ENCODE measurements at places on chromosomes 2 and 18. TPM values are rescaled to one million over a fixed set of nuclear protein-coding genes. Genes with fewer than 3 reads are reported as not detected.

The STK17B gene
- total RNA-seq, result 417 TPM

The PLB1 gene
- 2.7 TPM for total RNA-seq

The EEF1B2 gene
- 881 TPM for total RNA-seq

The STAT4 gene
- 117 TPM for total RNA-seq

The IL18R1 gene
- total RNA-seq, result 17.4 TPM

The CFAP65 gene
- total RNA-seq, result not detected

The MYCN gene
- not detected for total RNA-seq

The KCNIP3 gene
- total RNA-seq, result not detected

The NOSTRIN gene
- total RNA-seq, result not detected

The CYP27C1 gene
- not detected for total RNA-seq

DNA sequence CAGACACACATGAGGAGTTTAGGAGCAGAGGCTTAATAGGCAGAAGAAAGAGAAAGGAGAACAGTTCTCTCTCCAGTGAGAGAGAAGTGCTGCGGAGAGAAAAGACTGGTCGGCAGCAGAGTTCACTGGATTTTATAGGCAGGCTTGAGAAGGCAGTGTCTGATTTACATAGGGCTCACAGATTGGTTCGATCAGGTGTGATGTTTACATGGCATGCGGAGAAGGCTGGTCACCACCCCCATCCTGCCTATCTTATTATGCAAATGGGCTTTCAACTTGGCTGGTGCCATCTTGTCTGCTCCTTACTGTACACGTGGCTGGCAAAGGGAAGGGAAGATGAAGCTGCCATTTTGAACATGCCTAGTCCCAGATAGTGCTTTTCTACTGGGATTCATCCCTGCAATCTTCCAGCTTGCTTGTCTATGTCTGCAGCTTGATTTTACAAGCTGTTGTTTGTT lies 113.4 kb downstream of the AP1S3 start:
- H3K27me3 ChIP-seq, result peaks cover 17% of the 10 kb centered on the region
- H3K36me3 ChIP-seq, result no peaks in the 10 kb centered on the region
- DNase-seq, result no peak
- H3K4me1 ChIP-seq, result peaks cover 3% of the 10 kb centered on the region
- no peak overlapping the region for H3K27ac ChIP-seq

DNA sequence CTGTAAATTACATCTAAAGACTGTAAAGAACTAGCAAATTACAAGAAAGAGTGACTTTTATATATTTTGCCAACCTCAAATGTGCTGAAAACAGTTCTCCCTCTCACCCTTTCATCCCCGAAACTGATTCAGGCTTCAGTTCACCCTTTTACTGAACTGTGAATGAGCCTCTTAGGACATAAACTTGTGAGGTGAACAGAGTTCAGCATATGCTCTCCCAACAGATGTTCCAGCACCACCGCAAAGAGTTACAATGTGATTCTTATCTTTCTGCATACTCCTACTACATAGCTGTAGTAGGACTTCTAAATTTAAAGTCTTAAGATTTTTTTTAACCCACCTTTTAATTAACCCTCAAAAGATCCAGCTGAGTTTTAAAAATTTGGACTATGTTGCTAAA lies 1.2 kb upstream of the ZCCHC2 start:
- H3K4me1 ChIP-seq, result peaks cover 25% of the 10 kb centered on the region

DNA sequence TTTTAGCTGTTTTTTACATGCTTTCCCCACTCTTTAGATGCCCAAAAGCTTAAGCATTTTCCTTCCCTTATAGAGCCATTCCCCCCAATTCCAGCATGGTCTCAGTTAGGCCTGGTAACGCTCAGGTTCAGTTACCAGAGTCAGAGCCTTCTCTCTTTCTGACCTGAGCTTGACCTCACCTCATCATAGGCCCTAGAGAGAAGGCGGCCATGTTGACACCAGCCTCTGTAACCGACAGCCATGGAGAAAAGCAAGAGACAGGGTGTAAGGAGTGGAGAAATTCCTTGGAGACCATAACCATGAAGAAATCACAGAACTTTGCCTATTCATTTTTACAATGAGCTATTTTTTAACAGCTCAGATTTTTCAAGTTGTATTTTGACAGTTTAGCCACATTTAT lies 99.4 kb downstream of the RTN4 start:
- H3K36me3 ChIP-seq, result peaks cover 3% of the 10 kb centered on the region
- H3K27ac ChIP-seq, result peak overlapping the region; percentile 21
- peaks cover 28% of the 10 kb centered on the region for H3K27me3 ChIP-seq
- no peak overlapping the region for H3K4me3 ChIP-seq
- peaks cover 7% of the 10 kb centered on the region for H3K4me1 ChIP-seq

DNA sequence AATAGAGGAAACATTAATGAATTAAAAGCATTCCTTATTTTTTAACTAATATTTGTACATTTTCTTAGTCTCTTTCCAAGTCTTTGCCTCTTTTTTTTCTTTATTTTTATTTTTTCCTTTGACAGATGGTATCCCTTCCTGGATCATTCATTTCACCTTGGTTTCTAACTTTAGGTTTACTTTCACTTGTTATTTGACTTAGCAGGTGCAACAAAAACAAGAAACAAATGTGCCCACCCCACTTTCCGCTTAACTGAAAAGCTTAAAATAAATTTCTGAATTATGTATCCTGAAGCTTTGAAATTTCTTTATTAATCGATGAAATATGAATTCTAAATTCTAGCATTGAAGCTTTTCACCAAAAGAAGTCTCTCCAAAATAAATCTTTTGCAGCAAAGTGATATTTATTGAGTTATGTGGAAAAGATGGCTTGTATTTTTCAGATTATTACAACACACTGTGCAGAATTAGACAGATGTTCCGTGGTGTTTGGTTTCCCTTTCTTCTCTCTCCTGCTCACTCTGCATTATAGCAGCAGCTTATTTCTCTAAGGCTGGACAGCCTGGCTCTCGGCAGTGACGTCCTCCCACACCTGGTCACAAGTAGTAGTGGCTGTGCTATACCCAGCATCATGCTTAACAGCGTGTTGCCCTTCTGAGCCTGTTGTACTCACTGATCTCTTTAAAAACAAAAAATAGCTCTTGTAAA lies 99.1 kb upstream of the ZNF397 start:
- DNase-seq, result no peak
- peak overlapping the region; percentile 87 for H3K27ac ChIP-seq
- H3K36me3 ChIP-seq, result peaks cover 8% of the 10 kb centered on the region
- no peaks in the 10 kb centered on the region for H3K27me3 ChIP-seq
- H3K4me1 ChIP-seq, result peaks cover 8% of the 10 kb centered on the region

DNA sequence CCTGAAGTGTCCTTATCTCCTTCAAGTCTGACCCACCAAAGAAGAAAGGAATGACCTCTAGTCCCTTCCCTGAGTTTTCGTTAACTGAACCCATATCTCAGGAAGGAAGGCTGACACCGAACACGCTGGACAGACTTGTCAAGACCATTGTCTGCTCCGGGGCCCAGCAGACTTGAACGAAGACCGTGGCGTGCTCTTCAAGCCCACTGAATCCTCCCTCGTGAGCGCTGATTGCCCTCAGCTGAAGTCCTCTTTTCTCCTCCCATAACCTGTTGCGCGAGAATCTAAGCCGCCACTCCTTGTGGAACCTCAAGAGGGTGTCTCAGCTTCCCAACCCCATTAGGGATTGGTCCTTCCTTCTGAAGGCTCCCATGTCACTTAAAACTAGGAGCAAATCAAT lies 634 bp upstream of the CNDP1 start:
- H3K27me3 ChIP-seq, result peaks cover 22% of the 10 kb centered on the region
- no peak for DNase-seq
- peaks cover 3% of the 10 kb centered on the region for H3K36me3 ChIP-seq

GRCh38 chr2:206115026-206115578 lies 29.1 kb upstream of the INO80D start:
- no peak overlapping the region for H3K27ac ChIP-seq
- no peaks in the 10 kb centered on the region for H3K27me3 ChIP-seq

- no peaks in the 10 kb centered on the region for H3K36me3 ChIP-seq
- DNase-seq, result no peak
- no peak overlapping the region for H3K4me3 ChIP-seq
- no peaks in the 10 kb centered on the region for H3K27me3 ChIP-seq
- H3K4me1 ChIP-seq, result no peaks in the 10 kb centered on the region
Observed at GRCh38 chr2:81234711-81235110, 930.2 kb upstream of the LRRTM1 start.

- DNase-seq, result no peak
- no peak overlapping the region for H3K4me3 ChIP-seq
- no peaks in the 10 kb centered on the region for H3K4me1 ChIP-seq
- peaks cover 16% of the 10 kb centered on the region for H3K36me3 ChIP-seq
Observed at GRCh38 chr2:159375241-159375640, 88.7 kb upstream of the WDSUB1 start.

- DNase-seq, result no peak
- no peaks in the 10 kb centered on the region for H3K4me1 ChIP-seq
- H3K36me3 ChIP-seq, result no peaks in the 10 kb centered on the region
- H3K4me3 ChIP-seq, result no peak overlapping the region
- H3K27me3 ChIP-seq, result no peaks in the 10 kb centered on the region
- H3K27ac ChIP-seq, result no peak overlapping the region
Observed at GRCh38 chr2:51329512-51329911, 297.6 kb upstream of the NRXN1 start.

DNA sequence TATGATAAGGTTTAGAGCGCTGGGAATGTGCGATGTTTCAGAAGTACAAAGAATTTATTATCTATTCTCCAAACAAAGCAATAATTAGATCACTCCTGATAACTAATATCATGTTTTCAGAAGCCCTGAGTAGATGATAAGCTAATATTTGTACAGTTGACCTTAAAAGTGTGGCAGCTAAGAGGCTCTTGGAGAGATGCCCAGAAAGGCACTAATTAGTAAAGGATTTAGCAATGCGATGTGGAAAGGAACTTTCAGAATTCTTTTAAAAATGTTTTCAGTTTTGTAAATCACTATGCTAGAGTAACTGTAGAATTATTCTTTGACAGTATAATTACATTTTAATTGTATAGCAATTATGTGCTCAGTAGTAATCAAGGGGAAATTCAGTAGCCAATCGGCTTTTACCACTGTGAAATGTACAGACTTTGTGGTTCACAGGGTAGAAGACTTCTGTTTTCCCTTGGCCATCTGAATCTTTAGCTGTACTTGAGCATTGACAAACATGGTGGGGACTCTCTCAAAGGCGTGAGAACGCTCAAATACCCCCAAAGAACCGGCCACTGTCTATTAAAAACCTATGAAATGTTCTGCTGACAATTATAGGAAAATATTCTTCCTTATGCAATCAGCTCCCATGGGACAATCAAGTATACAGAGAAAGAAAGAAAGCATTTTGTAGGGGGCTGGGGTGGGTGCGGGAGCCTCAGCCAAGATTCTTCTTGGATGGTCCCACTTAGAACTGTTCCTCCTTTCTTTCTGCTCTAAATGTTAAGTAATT lies 262.8 kb upstream of the AGAP1 start:
- H3K4me1 ChIP-seq, result no peaks in the 10 kb centered on the region
- H3K4me3 ChIP-seq, result no peak overlapping the region
- H3K36me3 ChIP-seq, result no peaks in the 10 kb centered on the region
- no peak for DNase-seq
- H3K27ac ChIP-seq, result no peak overlapping the region
- H3K27me3 ChIP-seq, result peaks cover 59% of the 10 kb centered on the region

- H3K4me1 ChIP-seq, result no peaks in the 10 kb centered on the region
- H3K36me3 ChIP-seq, result no peaks in the 10 kb centered on the region
- no peak for DNase-seq
- H3K4me3 ChIP-seq, result no peak overlapping the region
- H3K27me3 ChIP-seq, result no peaks in the 10 kb centered on the region
Observed at GRCh38 chr2:177275743-177276055, 11.2 kb upstream of the NFE2L2 start.

GRCh38 chr2:124704071-124704925 lies 679.2 kb downstream of the CNTNAP5 start:
- no peaks in the 10 kb centered on the region for H3K27me3 ChIP-seq
- no peaks in the 10 kb centered on the region for H3K36me3 ChIP-seq
- H3K4me1 ChIP-seq, result no peaks in the 10 kb centered on the region
- no peak overlapping the region for H3K27ac ChIP-seq

GRCh38 chr2:8000870-8001269 lies 681.0 kb upstream of the ID2 start:
- no peak for DNase-seq
- no peak overlapping the region for H3K27ac ChIP-seq
- H3K27me3 ChIP-seq, result no peaks in the 10 kb centered on the region
- H3K4me1 ChIP-seq, result peaks cover 6% of the 10 kb centered on the region

GRCh38 chr18:30192216-30192615 lies 850.3 kb downstream of the DSC3 start:
- no peaks in the 10 kb centered on the region for H3K4me1 ChIP-seq
- H3K4me3 ChIP-seq, result no peak overlapping the region
- DNase-seq, result no peak
- H3K27ac ChIP-seq, result no peak overlapping the region

DNA sequence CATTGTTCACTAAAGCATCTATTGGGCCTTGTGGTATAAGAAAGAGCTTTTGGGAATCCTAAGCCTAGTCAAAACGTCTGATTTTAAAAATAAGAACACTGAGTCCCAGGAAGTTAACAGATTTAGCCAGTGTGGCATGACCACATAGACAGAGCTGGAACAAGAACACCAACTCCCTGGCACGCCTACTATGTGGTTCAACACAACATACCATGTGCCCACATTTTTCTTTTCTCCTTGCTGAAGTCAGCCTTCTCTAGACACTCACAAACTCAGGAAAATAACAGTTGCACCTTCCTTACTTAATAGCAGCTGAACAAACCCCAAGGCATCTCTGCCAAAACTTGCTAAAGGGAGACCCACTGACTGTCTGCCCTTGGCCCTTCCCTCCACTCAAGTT lies 124.8 kb downstream of the C1D start:
- no peak overlapping the region for H3K4me3 ChIP-seq
- no peaks in the 10 kb centered on the region for H3K36me3 ChIP-seq

DNA sequence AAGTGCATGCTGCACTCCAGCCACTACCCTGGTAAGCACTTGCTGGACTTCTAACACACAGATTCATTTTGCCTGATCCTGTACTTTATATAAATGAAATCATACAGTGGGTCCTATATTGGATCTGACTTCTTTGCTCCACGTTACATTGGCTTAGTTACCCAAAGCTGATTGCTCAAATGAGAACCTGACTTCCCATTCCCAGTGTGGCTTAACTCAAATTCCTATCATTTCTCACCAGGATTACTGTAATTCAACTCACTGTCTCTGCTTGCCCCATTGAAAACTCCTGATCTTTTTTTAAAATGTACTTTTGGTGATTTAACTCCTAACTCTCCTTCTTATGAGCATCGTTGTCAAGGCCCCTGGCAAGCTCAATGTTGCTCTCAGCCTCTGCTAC lies 1.4 kb downstream of the RSAD2 start:
- H3K27ac ChIP-seq, result peak overlapping the region; percentile 92
- peaks cover 42% of the 10 kb centered on the region for H3K4me1 ChIP-seq
- peaks cover 7% of the 10 kb centered on the region for H3K36me3 ChIP-seq
- no peak for DNase-seq
- no peaks in the 10 kb centered on the region for H3K27me3 ChIP-seq
- peak overlapping the region; percentile 84 for H3K4me3 ChIP-seq

GRCh38 chr2:190856985-190857384 lies 23.6 kb upstream of the GLS start:
- DNase-seq, result no peak
- H3K4me3 ChIP-seq, result no peak overlapping the region
- no peaks in the 10 kb centered on the region for H3K27me3 ChIP-seq

GRCh38 chr2:109242654-109243331 lies 113.8 kb downstream of the SH3RF3 start:
- H3K4me1 ChIP-seq, result peaks cover 14% of the 10 kb centered on the region
- H3K27me3 ChIP-seq, result peaks cover 25% of the 10 kb centered on the region
- no peak for DNase-seq
- no peak overlapping the region for H3K4me3 ChIP-seq
- no peak overlapping the region for H3K27ac ChIP-seq

Measured in T-helper 17 cell (primary cell).